ENCODE measurements at places on chromosomes 6 and 20.
A peak's percentile ranks its signal among the peaks of the same experiment; 100 is the strongest.

- no peak for DNase-seq
Measured at GRCh38 chr6:137873273-137873762, 6.3 kb downstream of the TNFAIP3 start.

DNA sequence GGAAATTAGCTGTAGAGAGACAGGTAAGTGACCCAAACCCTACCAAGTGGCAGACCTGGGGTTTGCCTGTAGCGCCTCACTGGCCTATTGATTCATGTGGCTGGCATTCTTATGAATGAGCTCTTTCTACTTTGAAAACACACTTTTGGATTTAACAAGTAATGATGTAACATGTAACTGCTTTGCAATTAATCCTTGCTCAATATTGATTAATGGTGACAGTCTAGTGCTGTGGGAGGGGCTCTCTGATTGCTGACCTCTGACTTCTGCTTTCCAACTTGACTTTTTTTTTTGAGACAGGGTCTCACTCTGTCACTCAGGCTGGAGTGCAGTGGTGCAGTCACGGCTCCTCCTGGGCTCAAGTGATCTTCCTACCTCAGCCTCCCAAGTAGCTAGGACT lies 82.7 kb downstream of the TIAM2 start:
- no peak for DNase-seq

DNA sequence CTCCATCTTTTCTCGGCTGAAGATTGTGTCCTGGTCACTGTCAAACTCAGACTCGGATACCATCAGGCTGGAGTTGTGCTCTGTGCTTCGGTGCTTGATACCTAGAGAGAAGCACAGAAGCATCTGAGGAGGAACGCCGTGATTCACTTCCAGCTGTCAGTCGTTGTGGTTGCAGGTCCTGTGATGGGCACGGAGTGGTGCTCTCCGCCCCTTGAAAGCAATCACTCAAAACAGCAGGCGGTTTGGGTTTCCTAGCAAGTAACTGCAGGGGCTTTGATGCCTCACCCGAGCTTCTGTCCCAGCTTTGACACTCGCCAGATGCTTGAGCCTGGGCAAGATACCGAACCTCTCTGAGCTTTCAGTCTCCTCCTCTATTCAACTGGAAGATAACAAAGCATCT lies 52.5 kb downstream of the ALDH5A1 start:
- no peak for DNase-seq

- DNase-seq, result no peak
Measured at GRCh38 chr6:83546636-83547035, 34.3 kb downstream of the PRSS35 start.

DNA sequence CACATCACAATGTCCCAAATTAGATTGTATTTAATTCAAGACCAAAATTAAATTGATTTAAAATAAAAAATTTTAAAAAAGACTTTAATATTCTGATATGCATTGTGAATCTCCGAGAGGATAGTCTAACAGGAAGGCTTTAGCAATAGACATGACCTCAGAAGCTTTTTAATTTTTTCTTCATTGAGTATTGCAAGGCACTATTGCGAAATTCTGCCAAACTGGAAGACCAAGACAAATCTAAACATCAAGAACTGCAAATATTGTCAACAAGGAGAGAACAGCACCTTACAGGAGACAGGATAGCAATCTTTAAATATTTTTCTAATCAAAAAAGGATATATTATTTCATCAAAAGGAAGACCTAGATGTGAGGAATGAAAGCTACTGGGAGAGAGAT lies 56.9 kb downstream of the BMP5 start:
- DNase-seq, result no peak

DNA sequence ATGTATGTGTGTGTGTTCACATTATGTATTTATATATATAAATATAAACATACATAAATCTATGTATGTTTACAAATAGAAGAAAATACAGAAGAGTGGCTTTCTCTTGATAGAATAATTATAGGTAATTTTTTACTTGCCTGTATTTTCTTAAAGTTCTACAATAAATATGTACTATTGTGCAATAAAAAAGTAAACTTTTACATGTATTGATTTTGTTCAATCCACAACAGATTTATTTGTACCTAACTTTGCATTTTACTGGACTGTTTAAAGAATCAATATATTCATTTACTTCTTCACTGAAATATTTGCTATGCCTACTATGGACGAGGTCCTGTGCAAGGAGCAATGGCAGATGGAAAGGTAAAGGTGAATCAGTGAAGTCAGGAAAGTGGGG lies 14.0 kb upstream of the TAB2 start:
- no peak for DNase-seq

GRCh38 chr6:154751011-154751800 lies 18.0 kb downstream of the SCAF8 start:
- DNase-seq, result no peak

DNA sequence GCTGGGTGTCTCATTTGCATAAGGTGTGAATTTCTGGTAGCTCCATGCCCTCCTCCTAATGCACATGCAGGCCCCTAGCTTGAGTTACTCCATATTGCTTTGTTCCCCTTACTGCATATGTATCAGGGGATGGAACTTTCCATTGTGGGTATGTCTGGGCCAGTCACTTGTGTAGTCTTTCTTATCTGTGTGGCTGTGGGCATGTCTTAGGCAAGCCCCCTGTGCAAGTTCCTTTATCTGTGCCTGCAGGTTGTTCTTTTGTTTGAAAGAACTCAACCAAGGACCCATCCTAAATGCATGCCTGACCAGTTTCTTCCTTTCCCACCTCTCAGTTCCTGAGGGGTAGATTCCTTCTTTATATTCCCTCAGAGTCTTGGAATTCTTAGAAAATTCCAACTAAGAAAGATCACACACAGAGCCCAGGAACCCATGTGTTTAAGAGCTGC lies 23.6 kb downstream of the MBOAT1 start:
- DNase-seq, result no peak

- no peak for DNase-seq
Measured at GRCh38 chr6:41344876-41345275, 9.5 kb downstream of the NCR2 start.

DNA sequence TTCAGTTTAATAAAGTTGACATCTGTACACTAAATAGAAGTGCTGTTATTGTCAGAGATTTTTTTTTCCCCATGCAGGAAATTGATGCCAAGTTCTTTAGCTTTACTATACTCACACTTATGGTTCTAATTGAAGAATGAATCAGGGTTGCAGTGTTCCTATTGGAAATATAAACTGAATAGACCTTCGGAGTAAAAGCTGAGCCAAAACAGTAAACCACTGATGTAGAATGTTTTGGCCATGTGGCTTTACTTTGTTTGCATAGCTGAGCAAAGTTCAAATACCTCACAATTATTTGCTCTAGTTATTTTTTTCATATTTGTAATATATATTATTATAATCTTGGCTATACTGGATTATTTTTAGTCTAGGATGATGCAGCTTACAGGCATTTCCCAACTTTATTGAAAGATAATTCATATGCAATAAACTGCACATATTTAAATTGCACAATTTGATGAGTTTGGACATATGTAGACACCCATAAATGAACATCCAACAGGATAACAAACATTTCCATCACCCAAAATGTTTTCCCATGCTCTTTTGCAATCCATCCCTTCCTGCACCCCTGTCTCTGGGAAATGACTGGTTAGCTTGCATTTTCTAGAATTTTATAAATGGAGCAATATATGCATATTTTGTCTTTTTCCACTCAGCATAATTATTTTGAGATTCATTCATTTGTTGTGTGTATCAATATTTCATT lies 105.8 kb upstream of the NOX3 start:
- DNase-seq, result no peak

- DNase-seq, result no peak
Measured at GRCh38 chr6:116036075-116036773, 24.5 kb downstream of the FRK start.

GRCh38 chr6:165010556-165011535 lies 298.6 kb downstream of the C6orf118 start:
- no peak for DNase-seq

GRCh38 chr6:127841811-127842210 lies 59.0 kb downstream of the THEMIS start:
- peak; percentile 19 for DNase-seq

DNA sequence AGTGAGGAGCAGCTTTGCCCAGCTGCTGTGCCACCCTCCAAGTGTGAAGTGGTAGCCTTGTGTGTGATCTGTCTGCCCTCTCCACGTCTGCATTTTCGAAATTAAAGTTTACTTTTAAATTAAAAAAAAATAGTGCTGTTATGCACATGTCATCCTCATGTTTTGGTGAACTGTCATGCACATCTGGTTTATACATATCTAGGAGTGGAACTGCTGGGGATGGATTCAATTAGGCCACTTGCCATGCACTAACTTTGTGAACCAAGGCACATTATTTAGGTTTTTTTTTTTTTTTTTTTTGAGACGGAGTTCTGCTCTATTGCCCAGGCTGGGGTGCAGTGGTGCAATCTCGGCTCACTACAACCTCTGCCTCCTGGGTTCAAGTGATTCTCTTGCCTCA lies 3.6 kb downstream of the GTSF1L start:
- no peak for DNase-seq

DNA sequence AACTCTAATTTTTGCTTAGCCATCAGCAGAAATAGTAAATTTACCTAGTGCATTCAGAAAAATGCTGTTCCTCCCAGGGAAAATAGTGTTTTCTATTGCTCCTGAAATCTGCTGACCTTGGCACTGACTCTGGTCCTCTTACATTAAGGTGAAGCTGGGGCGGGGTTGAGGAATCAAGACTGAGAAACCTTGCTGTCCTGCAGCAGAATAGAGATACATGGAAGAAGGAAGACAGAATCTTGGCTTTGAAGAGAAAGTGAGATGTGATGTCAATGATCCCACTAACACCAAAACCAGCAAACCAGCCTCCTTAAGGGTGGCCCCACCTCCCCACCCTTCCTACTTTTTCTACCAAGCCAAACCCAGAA lies 840 bp upstream of the LY86 start:
- DNase-seq, result no peak

DNA sequence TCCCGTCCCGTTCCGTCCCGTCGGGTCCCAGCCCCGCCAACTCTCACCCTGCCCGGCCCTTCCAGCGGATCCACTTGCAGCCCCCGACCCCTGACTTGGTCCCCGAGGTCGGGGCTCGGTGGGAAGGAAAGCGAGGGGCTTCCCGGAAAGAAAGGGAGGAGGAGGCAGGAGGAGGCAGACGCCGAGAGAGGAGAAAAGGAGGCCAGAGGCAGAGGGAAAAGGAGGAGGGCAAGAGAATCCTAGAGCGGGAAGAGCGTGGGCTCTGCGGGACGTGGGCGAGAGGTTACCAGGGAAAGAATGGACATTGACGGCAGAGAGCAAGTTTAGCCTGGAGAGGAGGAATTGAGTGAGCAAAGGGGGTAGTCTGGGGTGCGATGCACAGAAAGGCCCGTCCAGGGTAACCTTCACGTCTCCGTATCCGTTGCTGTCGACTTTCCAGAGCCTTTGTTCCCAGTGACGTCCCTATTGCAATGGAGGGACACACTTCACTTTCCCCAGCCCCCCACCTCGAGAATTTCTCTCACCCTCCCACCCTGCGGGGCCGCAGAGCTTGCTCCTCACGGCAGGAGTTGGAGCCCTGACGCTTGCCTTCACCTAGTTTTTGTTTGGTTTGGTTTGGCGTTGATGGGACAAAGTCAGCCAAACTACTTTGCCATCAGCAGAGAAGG lies 477 bp upstream of the MOXD1 start:
- no peak for DNase-seq

DNA sequence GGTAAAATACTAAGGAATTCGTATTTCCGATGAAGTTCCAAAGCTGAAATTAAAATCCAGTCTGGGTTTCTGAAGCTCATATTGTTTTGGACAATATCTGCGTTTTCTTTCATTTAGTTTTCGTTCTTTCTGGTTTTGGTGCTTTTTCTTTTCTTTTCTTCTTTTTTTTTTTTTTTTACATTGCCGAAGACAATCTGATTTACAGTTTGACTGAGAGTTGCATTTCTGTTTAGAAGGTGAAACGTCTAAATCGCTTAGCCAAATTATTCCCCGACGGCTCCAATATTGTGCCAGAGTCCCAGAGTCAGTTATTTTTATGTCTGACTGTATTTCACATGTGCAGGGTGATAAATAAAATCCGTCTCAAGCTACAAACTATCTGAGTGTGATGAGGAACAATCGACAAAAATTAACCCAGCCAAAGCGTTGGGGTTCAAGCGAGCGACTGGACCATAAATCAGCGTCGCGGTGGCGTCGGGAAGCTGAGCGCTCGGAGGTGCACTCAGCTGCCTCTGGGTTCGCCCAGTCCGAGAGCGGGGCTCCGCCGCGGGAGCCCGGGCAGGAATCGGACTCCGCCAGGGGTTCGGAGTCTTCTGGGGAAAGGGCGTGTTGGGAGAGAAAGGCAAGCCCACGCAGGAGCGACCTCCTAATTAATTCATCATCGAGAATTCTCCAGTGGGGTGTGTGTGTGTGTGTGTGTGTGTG lies 8.2 kb upstream of the TBX18 start:
- no peak for DNase-seq

GRCh38 chr6:34093854-34094430 lies 51.9 kb downstream of the GRM4 start:
- no peak for DNase-seq

GRCh38 chr6:136511926-136512325 lies 38.3 kb downstream of the MAP7 start:
- peak; percentile 62 for DNase-seq

DNA sequence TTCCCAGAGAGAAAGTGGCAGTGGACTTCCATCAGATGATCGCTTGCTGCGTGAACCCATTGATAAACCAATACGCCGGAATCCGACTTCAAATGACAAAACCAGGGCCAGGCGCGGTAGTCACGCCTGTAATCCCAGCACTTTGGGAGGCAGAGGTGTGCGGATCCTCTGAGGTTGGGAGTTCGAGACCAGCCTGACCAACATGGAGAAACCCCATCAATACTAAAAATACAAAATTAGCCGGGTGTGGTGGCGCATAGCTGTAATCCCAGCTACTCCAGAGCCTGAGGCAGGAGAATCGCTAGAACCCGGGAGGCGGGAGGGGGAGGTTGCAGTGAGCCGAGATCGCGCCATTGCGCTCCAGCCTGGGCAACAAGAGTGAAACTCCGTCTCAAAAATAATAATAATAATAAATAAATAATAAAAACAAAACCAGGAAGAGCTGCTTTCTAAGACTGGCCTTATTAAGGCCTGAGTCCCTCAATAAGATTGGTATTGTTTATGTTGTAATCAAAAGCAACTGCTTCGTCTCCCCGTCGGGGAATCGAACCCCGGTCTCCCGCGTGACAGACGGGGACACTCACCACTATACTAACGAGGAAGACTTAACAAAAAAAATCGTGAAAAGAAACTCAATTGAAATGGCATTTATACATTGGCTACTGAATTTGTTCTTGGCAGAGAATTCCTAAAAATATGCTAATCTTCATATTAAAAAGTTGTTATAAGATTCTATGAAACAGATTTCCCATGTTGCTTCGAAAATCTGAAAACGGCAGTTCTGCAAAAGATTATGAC lies 110.2 kb upstream of the ZNF184 start:
- peak; percentile 18 for DNase-seq

Data from G401 (cell line).